Activated naive CD4-positive, alpha-beta T cell (primary cell): ENCODE measurements at places on chromosomes 16 and 17.

GRCh38 chr17:40485851-40486521, 15.4 kb downstream of the TNS4 start:
- no peak for DNase-seq

DNA sequence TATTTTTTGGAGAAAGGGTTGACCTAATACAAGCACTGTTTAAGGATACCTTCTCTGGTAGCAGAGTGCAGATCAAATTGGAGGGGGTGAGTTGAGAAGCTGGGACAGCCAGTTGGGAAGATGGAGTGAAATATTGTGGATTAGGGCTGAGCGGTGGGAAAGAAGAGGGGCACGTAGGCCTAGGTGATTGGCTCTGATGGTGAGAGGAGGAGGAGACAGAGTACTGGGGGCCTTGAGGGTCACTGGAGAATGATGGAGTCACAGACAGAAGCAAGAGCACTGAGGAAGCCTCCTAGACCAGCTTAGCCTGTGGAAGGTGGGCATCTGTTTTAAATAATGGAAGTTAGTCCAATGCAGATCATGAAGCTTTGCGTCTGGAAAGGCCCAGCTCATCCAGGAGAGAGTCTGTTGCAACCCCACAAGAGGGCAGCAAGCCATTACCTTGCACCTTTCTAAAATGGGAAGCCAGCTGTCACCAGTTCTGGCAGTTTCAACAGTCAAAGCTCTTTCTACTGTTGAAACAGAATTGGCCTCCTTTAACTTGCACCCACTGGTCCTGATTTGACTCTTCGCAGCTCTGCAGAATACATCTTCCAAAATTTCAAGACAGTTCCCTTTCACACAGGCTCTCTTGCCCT, 11.8 kb downstream of the SLC9A5 start:
- no peak for DNase-seq

GRCh38 chr17:57597531-57598453, 147.3 kb downstream of the CCDC182 start:
- no peak for DNase-seq

GRCh38 chr16:21652453-21652852, at the start of gene IGSF6:
TSS of gene IGSF6 (minus strand) at chr16:21652608. CDS start at chr16:21652598, 10 bp downstream.
- DNase-seq: no peak

GRCh38 chr17:79171188-79171587, 96.6 kb downstream of the ENGASE start:
- DNase-seq: no peak

DNA sequence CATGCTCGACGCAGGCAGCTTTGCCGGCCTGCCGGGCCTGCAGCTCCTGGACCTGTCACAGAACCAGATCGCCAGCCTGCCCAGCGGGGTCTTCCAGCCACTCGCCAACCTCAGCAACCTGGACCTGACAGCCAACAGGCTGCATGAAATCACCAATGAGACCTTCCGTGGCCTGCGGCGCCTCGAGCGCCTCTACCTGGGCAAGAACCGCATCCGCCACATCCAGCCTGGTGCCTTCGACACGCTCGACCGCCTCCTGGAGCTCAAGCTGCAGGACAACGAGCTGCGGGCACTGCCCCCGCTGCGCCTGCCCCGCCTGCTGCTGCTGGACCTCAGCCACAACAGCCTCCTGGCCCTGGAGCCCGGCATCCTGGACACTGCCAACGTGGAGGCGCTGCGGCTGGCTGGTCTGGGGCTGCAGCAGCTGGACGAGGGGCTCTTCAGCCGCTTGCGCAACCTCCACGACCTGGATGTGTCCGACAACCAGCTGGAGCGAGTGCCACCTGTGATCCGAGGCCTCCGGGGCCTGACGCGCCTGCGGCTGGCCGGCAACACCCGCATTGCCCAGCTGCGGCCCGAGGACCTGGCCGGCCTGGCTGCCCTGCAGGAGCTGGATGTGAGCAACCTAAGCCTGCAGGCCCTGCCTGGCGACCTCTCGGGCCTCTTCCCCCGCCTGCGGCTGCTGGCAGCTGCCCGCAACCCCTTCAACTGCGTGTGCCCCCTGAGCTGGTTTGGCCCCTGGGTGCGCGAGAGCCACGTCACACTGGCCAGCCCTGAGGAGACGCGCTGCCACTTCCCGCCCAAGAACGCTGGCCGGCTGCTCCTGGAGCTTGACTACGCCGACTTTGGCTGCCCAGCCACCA, 9.7 kb downstream of the VASN start:
- no peak for DNase-seq

- DNase-seq: no peak
Observed at GRCh38 chr17:50682938-50683337, 24.8 kb downstream of the ANKRD40 start.

DNA sequence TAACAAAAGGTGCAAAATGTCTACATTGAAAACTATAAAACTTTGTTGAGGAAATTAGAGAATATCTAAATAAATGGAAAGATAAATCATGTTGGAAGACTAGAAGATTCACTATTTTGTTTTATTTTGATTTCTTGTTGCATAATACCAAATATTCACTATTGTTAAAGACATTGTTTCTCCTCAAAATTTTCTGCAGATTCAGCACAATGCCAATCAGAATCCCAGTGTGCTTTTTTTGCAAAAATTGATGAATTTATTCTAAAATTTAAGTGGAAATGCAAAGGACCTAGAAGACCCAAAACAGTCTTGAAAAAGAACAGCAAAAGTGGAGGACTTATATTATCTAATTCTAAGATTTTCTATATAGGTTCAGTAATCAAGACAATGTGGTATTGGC, 40.4 kb downstream of the TTLL6 start:
- no peak for DNase-seq

DNA sequence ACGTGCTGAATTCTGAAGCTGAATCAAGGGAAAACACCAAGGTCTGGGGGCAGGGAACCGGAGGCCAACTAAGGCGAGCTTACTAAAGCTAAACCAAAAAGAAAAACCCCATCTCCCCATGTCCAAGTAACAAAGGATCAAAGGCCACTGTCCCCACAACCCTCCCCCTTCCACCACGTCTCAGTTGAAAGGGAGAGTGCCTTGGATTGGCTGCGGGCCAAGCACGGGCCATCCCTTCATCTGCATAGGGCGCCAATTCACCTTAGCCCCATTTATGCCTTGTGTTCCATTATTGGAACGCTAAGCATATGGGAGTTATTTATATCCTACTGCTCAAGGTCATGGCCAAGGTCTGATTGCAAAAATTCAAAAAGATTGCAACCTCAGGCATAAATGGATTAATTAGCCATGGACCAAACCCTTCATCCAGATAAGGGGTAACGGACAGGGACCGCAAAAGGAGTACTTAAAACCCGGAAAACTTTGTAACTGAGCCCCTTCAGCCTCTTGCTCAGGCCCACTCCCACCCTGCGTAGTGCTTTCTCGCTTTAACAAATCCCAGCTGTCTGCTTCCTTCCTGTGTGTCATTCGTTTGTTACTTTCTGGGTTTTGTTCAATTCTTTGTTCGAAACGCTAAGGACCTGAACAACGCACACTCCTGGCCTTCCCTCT, 740 bp upstream of the ATP6V0D1 start:
- DNase-seq: no peak

GRCh38 chr16:12794486-12795387, 8.9 kb downstream of the CPPED1 start:
- no peak for DNase-seq

- DNase-seq: no peak
Observed at GRCh38 chr16:49978569-49979326, 46.3 kb upstream of the CNEP1R1 start.

GRCh38 chr17:77831474-77832179, 126.9 kb upstream of the TNRC6C start:
- no peak for DNase-seq

- DNase-seq: no peak
Observed at GRCh38 chr17:21375757-21376080, 438 bp upstream of the KCNJ12 start.
